Activated naive CD4-positive, alpha-beta T cell treated with Interleukin-2 at 50 U/mL for 16 hours (primary cell): ENCODE measurements at places on chromosomes 11 and 22.

DNA sequence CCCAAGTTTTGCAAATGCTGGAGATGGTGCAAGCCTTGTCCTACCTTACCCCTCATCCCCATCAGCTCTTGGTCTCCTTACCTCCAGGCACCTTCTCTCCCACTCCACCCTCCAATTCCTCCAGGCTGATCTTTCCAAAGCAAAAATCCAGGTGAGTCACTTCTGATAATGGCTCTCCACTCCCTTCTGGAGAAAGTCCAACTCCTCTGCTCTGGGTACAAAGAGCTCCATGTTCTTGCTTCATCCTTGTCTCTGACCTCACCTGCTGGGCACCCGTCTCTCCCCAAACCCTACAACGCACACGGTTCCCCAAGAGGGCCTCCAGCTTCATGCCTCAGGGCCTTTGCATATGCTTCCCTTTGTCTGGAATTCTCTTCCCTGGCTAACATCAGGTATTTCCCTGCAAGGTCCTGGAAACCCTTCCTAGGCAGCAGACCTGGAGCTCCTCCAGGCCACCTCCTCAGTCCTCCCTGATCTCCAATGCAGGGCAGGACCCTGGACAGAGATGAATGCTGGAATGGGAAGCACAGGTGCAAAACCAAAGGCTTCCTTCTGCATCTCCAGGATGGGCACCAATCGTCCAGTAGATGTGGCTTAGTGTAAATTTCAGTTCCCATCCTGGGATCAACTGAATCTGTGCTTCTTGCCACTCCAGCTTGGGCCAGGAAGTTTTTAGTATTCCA is 22.7 kb downstream of the IFT27 start:
- no peak for DNase-seq

DNA sequence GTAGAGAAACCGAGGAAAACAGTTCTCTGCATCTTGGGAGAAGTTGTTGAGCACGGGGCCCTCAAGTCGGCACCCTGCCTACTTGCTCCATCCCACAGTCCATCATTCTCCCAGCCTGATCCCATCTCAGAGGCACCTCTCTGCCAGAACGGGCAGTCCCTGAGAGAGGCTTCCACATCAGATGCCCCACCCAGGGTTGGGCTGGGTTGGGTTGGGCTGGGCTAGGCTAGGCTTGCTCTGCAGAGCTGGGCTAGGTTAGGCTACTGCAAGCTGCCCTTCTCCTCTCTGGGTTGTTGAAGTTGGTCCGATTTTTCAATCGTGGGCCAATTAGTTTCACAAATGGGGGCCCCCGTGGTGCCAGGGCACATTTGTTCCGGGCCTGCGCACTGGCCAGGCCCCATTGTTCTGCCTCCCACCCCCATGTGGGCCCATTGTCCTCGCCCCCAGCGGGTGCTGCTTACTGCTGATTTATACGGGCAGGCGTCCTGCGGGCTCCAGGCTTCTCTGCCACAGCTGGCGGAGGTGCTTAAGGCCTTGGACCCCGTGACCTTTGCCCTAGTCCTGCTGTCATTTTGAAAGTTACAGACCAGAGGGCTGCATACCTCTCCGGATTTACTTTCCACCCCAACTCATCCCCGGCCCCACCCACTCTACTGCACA is 63.7 kb upstream of the NNMT start:
- no peak for DNase-seq

GRCh38 chr11:78370406-78371172 is 47.0 kb downstream of the GAB2 start:
- DNase-seq = no peak

DNA sequence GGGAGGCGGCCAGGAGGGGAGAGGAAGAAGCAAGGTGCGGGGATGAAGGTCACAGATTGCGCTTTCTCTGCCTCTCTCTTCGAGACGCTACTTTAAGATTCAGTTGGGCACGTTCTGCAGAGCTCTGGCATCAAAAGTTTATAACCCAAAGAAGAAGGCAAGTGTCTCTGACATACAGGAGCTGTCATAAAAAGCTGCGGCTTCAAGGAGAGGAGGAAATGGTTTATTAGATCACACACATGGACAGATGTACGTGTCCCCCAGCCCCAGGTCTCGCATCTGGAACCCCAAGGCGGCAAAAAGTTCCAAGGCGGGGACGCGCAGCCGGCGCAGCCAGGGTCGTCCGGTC is 589.0 kb downstream of the OPCML start:
- DNase-seq = no peak

DNA sequence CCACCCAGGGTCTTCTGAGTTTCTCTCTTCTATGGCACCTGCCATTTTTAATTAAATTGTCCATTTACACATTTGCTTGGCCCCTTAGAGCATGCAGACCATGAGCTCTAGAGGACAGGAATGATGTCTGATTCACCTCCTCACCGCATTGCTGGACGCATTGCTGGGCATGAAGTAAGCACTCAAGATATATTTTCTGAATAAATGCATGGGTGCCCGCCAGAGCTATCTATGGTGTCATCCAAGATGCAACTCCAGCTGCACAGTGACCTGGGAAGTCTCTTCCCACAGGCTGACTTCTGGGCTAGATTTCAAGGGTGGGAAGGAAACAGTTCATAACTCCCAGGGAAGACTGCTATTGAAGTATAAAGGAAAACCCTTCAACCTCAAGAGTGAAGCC is 66.6 kb upstream of the ASPHD2 start:
- no peak for DNase-seq

DNA sequence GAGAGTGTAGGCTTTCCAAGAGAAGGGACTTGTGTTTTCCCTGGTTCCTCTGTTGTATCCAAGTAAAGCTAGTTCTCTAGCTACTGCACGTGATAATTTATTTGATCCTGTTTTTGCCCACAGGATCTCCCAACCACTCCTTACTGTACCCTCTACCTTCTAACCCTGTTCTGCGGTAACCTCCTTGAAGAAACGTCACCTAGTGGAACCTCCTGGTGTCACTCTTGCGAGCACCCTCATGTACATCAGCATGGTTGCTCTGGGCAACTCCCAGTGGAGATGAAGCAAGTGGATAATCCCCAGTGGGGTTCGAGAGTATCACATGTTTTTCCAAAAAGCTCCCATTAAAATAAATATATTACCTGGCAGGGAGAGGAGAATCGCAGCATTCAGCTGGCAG is 108.9 kb upstream of the CLMP start:
- DNase-seq = peak; percentile 6

GRCh38 chr11:35352077-35352888 is 67.1 kb downstream of the SLC1A2 start:
- DNase-seq = no peak

- DNase-seq = no peak
These were observed 7.7 kb downstream of the OR2AG1 start for GRCh38 chr11:6790546-6790945.

- DNase-seq = no peak
These were observed 6.7 kb downstream of the MUC5B start for GRCh38 chr11:1229471-1230120.

DNA sequence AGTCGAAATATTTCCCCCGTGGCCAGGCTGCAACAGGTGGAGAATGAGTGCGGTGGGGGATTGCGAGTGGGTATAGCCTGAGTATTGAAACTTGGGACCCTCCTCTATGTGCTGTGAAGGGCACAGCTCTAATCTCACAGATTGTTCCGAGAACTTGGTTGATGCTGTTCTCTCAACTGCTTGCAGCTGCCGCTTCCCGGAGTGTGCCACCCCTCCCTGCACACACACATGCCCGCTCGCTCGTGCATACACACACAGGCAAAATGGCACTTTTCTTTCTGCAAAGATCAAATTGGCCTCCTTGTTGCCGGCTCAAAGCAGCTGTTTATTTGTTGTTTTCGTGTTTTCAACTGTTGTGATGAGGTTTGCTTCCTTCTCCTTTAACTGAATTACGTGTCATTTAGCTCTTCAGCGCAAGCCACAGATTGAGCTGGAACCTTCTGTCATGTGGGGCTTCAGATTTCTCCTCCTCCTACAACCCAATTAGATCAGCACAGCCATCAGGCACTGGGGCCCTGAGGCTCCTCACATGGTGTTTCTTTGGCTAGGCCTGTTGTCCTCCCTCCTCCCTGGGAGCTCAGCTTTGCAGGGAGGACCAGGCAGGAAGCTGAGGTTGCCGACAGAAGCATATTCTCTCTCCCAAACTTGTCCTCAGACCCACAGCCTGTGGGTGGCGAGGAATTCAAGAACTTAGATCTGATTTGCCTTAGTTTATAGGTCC is 13.9 kb upstream of the B3GAT1 start:
- no peak for DNase-seq

DNA sequence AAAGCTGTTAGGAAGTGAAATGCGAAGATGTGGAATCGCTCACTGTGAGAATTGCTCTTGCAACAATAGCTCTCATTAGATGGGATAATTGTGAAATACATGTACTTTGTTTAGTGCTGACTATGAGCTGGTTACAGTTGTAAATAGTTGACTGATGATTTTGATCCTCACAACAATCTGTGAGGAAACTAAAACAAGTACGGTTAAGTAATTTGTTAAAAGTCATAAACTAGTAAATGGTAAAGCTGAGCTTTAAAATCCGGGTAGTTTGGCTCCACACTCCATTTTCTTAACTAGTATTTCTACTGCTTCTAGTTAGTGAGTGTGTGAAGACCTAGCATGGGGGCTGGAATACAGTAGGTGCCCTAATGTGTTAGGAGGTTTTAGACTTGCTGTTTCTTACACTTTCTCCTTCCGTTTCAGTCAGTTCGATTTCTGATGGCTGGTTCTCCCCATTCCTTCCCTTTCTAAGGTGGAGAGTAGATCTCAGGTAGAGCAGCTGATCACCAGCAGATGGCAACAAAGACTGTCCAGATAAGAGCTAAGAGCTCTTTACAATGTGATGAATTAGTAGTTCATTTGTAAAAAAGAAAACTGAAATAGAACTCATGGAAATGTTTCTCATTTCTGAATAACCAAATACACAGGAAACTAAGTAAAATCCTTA is 16.3 kb upstream of the CYP2R1 start:
- peak; percentile 35 for DNase-seq

GRCh38 chr22:35981900-35982299 is 46.7 kb downstream of the RBFOX2 start:
- DNase-seq = no peak

DNA sequence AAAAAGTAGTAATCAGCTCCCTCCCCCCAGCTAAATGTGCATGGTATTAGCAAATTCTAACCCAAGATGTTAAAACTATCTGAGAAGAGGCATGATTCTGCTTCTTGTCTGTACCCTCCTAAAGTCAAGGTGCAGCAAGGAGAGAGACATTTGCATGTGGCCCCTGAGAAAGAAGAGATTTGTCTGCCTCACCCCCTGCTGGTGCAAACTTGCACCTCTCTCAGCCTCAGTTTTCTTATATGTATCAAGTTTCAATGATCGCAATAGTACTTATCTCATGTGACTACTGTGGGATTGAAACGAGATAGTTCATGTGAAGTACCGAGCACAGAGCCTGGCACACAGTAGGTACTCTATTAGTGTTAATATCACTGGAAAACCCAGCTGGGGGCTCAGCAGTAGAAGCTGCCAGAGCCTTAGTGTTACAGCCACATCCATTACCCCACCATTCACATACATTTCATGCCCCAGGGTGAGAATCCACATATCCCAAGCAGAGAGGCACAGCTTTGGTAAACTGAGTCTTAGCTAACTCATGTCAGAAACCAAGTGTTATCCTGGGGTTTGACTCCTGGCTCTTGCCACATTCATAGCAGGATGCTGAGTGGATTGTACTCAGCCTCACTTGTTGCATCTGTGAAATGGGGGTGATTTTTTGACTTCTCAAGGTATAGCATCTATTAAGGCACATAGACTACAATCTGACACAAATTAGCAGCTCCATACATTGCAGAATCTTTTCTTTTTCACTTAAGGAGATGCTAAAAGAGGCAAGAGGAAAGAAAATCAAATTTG is 24.9 kb downstream of the CD44 start:
- peak; percentile 38 for DNase-seq

DNA sequence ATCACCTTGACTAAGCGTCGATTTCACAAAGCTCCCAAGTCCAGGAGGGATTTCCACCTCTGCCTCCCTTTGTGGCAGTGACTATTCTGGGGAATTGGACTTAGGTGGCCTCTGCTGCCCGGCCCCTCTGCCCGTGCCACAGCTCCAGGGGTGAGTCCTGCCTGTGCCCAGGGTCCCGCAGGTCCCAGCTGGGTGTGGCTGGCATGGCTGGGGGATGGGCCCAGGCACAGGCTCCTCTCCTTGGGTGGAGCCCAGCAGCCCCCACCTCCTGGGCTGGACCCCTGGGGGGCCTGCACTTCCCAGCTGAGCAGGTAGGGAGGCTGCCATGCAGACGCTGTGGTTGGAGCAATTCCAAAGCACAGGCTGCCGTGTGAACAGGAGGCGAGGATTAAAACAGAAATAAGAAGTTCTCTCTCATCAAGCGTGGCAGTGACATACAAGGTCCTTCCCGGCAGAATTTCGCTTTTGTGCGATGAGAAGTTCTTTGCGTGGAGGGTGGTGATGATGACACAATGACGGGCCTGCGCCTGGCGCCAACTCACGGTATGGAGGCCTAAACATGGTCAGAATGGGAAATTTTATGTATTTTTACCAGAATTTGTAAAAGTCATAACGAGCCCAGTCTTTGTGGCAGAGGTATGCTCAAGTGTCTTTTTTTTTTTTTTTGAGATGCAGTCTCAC is 107.3 kb downstream of the BRD1 start:
- no peak for DNase-seq

GRCh38 chr11:116548256-116548655 is 224.5 kb downstream of the BUD13 start:
- DNase-seq = no peak

DNA sequence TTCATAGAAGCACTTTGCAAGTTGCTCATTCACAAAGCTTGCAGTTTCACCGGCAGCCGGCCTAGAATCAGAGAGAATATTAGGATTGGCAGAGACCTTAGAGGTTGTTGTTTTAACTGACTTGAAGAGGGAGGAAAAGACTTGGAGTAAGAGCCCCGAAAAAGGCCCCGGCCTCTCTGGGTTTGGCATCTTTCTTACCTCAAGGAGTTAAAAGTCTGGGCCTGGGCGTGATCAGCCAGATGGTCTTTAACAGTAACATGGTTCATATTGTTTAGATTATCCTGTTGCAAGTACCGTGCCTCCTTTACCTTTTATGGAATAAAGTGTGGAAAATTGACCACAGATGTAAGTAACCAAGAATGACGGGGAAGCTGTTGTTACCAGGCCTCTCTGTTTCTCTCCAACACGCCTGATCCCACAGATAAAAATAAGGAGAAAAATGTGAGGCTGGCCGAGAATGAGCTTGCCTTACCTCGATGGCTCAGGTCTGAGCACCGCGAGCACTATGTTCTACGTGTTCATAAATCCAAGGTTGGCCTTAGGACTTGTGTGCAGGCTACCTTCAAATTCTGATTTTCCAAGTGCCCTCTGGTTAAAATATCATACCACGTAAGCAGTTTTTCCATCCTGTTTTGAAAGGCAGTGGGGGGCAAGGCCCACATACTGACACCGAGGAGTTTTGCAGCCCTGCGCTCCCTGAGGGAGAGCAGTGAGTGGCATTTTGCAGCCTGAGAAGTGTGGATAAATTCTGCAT is 56.4 kb downstream of the PARVA start:
- no peak for DNase-seq

DNA sequence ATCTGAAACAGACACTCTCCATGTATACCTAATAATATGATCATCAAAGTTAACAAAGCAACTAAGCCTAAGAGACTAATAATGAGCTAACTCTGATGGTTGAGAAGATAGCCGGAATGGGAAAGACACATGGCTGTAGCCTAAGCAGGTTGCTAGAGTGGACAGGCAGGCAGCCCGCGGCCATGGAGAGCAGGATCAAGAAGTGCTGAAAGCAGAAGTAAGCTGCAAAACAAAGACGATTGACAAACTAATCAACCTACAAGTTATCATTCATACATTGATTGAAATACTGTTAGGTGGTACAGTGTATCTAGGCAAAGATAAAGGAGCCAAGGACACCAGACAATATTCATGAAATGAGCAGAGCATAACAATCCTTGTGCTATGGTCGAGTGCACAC is 29.3 kb downstream of the SLN start:
- no peak for DNase-seq

- no peak for DNase-seq
These were observed 23.4 kb upstream of the CREB3L1 start for GRCh38 chr11:46254133-46254491.
